RPMI8226 (cell line): ENCODE measurements at places on chromosomes 5 and 9.

GRCh38 chr5:143521846-143522400 is 118.4 kb upstream of the NR3C1 start:
- no peak for DNase-seq

GRCh38 chr5:67416986-67417385 is 220.4 kb upstream of the CD180 start:
- DNase-seq = no peak

DNA sequence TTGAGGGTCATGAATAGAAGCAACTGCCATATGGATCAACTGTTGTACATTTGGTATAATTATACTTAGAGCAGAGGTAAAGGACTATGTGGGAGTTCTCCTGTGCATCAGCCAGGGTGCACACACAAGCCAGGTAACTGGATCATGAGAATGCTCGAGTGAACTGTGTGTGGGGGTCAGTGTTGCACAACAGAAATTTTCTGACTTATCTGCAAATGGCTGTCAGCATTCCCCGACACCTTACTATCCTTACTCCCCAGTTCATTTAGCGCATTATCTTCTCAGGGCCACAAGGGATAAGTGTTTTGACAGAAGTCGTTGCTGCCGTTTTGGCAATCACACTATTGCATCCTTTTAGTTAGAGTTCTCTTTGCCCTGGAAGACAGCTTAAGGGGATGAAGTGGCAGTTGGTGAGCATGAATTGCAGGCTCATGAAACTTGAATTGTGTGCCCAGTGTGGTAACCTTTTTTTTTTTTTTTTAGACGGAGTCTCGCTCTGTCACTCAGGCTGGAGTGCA is 1.7 kb downstream of the CANX start:
- peak; percentile 18 for DNase-seq

DNA sequence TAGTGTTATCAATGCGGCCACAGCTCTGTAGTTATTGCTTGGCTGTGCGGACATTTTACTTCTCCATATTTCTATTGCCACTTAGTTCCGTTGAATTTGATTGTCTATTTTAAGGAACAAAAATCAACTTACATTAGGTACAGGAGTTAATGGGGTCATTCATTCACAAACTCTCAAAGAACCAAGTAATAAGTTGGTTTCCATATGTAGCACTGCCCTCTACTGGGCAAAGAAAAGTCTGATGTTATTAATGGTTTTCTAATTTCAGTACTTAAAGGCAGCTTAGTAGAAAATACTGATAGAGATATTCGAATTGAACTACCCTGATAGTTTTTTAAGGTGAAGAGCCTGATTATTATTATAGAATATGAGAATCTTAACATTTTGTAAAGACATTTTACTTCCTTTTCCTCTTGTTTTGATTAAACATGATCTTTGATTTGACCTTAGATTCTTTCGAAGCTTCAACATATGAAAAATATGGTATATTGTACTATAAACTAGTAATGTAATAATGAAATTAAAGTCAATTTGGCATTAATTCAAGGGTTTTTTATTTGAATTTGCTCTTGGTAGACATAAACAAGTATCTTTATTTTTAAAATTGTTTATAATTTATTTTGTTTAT is 119.5 kb upstream of the CTNND2 start:
- DNase-seq = peak; percentile 29

- no peak for DNase-seq
Measured at GRCh38 chr9:88745276-88746001, 210.5 kb downstream of the NXNL2 start.

DNA sequence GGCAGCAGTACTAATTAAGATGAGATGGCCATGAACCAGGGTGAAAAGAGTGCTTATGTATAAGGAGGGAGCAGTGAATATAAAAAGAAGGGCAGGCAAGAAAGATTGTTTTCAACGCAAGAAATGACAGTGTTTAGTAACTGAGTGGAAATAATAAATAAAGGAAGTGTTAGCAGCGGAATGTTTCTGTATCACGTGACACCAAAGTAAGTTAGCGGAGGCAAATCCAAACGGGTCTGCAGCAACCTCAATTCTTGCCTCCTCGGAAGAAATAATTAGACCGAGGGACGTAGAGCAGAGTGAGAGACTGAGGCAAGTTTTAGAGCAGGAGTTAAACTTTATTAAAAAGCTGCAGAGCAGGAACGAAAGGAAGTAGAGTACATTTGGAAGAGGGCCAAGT is 15.4 kb upstream of the GAS1 start:
- no peak for DNase-seq

DNA sequence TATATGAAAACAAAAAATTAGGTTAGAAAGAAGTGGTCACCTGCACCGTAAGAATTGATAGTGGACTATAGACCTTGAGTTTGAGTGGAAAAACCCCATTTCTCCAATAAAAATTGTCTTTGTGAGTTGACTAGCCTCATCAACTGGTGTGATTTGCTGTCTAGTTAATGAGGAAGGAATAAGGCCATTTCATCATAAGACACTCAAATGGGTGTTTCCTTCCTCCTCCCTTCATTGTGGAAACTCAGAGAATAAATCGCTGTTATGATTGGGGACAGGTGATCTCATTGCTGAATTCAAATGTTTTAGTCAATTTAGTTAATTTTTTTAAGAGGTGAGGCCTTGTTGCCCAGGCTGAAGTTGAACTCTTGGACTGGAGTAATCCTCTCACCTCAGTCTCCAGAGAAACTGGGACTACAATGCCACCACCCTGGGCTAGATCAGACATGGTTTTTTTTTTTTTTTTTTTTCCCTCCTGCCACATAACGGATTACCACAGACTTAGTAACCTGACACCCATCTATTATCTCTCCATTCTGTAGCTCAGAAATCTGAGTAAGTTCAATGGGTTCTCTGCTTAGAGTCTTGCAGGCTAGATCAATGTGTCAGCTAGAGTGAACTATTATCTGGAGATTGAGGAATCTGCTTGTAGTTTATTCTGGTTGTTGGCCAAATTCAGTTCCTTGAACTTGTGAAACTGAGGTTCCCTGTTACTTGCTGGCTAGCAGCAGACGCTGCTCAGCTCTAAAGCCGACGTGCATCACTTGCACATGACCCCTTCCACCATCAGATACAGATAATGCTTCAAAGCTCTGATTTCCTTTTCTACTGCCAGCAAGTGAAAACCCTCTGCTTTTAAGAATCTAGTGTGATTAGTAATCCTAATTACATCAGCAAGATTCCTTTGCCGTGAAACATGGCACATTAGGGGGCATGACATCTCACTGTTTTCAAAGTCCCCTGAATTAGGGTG is 663.8 kb upstream of the CDH9 start:
- DNase-seq = no peak

DNA sequence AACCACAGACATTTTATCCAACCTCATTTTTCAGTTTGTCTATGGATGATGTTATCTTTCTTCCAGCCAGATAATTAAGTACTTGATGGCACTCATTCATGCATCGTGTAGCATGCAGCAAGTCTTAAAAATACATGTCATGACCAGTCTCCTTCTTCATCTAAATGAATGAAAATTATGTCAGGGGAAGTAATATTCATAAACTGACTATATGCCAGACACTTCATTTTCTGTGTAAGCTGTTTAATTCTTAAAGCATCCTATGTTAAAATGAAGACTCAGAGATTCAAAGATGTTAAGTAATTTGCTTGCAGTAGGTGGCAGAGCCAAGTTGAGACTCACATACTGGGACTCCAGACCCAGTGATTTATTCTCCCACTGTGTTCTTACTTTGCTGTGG is 181.7 kb upstream of the CD180 start:
- no peak for DNase-seq

DNA sequence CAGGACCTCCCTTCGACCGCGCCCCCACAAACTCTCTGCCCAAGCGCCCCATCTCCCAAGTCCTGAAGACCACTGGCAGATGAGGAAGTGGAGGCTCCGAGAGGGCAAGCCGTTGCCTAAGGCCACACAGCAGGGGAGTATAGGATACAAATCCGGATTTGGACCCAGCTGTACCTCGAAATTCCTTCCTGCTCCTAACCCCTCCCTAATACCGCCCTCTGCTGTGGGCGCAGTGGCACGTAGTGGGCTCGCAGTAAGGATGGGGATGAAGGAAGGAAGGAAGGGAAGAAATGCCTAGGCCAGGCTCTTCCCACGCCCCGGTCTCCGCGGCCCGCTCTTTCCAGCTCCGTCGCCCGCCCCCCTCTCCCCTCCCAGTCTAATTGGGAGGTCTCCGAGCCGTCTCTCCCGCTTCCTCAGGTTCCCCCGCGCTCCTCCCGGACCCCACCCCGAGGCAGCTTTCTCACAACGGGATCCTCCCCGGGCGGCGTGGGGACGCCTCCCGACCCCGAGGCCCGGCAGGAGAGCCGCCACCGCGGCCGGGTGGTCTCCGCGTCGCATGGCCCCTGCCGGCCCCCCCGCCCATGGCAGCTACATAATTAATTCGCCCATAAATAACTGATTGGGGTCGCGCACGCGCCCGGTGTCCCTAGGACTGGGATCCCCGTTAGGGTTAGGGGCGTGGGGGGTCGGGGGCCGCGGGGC is 138.9 kb downstream of the C9orf50 start:
- DNase-seq = no peak
